ENCODE measurements at places on chromosomes 6 and 20.

GRCh38 chr6:36822506-36823269, 16.6 kb downstream of the CPNE5 start:
- no peak for DNase-seq

DNA sequence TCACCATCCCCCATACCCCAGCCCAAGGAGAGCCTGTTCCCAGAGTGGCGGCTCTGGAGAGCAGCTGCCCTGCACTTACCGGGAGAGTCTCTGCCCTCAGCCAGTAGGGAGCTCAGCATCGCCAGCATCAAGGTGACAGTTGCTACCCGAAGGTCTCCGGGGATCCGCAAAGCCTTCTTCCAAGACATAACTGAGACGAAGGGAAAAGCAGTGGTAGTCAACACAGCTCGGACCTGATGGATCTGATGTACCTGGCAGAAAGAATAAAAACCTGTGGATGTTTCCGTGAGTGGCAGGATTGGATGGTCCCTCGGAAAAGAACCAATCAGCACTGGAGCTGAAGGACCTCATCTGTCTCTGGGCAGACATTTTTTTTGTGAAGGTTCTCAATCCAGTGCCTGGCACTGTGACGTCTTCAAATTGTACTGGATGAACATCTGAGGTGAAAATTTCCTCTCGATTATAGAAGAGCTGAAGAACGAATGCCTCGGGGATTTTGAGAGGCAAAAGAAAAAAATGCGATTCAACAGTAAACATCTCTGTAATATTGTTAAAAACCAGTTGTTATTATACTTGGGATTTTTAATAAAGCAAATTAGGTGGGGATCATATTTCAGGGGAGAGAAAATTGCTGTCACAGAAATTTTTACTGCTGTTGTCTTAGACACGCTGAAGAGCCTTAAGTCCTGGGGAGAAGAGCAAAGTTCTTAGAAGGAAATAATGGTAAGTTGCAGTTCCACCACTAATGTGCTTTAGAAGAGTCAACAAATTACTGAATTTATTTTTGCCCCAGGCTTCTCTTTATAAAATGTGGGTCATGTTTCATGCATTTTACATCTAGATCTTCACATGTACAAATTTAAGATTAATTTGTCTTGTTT, at the start of gene HLA-DQB1:
Gene HLA-DQB1, minus strand, starts transcription at position 238 of the 881 bp plus-strand sequence. Its CDS starts 50 bp downstream, at position 188.
- DNase-seq: no peak

- no peak for DNase-seq
Observed at GRCh38 chr6:5061152-5061551, 24.0 kb upstream of the PPP1R3G start.

DNA sequence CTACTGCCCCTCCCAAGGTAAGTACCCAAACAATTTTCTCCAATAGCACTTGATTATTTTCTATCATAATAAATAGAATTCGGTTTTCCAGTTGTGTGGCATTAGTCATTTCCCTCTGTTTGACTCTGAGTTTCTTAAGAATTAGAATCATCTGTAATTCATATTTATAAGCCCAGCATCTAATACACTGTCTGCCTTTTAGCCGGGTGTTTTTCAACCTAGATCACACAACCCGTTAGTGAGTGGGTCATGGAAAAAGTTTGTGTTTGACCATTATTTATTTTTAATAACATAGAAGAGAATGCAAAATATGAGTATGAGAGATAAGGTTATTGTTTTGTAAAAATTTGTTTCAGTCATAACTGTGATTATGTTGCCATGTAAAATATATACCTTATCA, 701.6 kb downstream of the RFPL4B start:
- no peak for DNase-seq

DNA sequence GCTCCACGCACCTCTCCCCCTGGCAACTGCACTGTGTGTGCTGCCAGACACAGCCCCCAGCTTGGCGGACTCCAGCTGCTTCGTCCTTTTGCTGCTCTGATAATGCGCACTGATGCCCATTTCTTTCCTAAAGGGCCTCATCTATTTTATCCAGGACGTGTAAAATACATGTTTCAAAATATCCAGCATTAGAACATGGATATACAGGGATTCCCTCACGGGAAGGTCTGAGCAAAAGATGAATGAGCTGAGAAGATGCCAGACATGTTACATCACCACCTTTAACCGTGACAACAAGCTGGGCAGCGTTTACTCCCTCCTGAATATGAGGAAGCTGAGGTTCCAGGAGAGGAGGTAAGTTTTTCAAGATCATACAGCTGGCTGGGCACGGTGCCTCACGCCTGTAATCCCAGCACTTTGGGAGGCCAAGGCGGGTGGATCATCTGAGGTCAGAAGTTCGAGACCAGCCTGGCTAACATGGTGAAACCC, 32.8 kb downstream of the TNXB start:
- no peak for DNase-seq

GRCh38 chr6:149859368-149859767, 4.8 kb downstream of the LRP11 start:
- no peak for DNase-seq

DNA sequence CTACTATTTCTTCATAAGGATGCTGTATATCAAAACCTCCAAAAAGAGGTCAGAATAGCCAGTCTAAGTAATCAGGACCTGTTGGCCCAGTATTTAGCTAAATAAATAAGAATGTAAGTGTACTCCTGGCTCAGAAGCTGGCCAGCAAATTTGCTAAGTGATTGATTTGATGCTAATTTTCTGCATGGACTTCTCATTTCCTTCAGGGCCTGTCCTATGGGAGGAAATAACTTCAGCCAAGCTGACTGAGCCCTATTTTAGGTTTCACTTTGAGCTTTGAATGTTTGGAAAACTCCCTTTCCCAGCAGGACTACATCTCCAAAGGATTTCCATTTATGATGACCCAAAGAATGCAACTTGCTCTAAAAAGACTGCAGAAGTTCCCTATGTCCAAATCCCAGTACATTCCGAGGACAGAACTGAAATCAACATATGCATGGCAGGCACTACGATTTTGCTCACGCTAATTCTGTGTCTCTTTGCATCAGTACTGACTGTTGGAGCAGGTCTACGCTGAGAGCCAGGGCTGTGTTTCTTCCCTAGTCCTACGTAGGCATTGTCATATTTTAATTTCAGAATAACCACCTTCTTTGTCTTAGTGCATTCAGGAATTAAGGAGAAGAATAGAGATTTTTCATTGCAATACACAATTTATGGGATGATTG, 441.4 kb upstream of the PLCB4 start:
- no peak for DNase-seq

DNA sequence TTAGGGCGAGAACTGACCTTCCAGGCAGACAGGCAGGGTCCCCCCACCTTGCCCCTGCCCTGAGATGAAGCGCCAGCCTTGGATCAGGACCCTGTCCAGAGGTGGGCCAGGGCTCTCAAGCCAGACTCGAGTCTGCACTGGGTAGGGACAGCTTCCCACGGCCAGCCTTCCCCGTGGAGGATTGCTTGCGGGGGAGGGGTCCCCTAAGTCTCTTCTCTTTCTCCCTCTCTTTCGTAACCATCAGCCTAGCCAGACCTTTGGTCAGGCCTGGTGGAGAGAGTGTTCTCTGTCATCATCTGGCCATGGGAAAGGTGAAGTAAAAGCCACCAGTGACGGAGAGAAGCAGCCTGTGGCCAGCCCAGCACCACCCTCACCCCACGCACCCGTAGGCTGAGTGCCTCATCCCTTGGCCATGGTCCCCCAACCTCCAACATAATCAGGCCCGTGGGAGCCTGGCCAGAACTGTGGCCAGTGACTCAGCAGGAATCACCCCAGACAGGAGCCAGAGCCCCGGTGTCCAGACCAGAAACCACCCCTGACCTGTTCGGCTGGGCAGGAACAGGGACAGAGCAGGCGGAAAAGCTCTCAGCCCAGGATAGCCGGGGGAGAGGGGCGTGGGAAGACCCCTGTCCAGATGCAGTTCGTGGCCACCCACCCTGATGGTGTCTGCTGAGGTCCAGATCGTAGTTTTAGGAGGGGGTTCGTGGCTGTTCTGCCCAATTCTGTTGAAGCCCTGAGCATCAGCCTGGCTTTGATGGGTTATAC, 47.1 kb downstream of the SNAI1 start:
- DNase-seq: no peak

GRCh38 chr6:113820761-113821160, 36.4 kb upstream of the MARCKS start:
- DNase-seq: no peak

DNA sequence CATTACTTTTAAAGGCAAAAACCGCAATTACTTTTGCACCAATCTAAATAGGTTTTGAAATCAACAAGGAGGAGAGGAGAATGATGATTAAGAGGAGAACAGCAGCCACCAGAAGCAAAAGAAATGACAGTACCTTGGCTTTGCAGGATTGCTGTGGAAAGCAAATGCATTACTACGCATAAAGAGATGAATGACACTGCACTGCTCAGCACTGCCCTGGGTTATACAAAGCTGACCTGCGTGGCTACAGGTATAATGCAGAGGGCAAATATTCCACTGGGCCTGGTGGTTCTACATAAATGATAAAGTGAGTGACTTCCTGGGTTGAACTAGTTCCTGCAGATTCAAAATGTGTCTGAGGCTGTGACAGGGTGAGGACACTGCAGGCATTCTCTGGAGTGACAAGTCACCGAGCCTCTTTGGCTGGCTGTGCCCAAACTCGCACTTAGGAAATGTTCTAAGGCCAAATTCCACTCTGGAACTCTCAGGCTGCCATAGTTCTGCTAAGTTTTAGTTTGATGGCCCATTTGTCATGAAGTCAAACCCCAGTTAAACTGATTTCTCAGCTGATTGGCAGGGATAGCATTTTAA, 78.6 kb downstream of the INSM1 start:
- DNase-seq: no peak

DNA sequence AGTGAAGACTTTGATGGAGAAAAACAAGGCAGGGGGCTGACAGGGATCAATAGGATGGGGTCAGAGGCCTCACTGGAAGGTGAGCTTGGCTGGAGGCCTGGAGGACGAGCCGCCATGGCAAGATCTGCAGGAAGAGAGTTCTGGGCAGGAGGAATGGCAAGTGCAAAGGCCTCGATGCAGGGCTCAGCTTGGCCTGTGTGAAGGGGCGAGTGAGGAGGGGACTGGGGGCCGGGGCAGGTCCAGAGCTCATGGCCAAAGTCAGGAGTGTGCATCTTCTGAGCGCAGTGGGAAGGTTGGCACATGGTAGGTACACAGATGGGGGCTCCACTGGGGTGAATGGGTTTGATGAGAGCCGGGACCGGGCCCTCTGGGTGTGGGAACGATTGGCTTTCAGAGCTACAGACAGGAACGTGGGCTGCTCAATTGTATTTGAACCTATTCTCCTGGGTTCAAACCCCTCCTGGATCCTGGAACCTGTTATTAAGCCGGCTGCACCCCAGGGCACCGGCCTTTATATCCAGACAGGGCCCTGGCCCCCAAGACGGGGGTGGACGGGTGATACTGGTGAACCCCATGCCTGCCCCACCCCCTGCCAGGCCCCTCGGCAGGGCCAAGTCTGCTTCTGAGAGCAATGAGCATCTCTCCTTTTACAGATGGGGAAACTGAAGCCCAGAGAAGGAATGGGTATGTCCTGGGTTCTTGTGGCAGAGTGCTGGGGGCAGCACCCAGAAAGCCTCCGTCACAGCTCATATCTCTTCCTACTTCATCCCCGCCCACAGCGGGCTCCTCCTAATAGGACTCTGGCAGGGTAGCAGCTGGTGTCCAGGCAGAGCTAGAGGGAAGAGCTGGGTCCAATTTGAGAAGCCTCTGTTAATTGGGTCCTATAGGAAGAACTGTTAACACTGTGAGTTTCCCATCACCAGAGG, 106.1 kb downstream of the CEBPB start:
- DNase-seq: no peak

DNA sequence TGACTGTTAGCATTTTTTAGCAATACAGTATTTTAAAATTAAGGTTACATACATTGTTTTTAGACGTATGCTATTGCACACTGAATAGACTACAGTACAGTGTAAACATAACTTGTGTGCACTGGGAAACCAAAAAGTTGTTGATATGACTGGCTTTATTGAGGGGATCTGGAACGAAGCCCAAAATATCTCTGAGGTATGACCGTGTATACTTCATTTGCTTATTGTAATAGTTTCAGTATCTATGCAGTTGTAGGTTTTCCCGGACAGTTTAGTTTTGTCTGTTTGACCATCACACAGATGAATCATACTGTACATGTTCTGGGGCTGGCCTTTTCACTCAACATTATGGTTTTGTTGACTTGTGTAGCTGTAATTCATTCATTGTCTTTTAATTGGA, 6.9 kb upstream of the ZBTB12 start:
- DNase-seq: no peak

DNA sequence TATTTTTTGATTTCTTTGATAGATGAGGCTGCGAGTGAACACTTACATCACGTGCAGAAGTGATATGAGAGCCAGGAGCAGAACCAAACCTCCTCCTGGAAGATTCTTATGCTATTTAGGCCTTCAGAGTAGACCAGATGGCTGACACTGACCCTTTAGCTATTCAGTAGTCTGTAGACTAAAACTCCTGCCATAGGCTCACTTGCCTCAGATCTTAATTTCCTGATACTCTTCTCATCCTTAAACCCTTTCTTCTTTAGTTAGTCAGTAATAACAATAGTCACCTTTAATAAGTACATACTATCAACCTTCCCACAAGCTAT, 45.2 kb upstream of the PXDC1 start:
- no peak for DNase-seq

DNA sequence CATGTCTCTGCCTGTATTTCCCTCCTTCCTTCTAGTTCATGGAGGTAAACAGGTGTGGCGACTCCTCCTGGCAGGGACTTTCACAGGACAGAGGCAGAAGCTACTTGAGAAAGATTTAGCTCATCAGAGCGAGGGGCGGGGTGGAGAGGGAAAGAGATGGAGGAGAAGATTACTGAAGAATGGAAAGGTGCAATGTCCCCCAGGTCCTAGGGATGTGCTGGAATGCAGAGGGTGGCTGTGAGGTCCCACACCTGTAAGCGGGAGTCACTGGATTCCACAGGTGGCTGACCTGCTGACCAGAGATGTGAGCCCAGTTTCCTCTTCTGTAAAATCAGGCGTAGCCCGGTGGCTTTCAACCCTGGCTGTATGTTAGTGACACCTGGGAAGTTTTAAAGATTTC, 199.2 kb upstream of the SULF2 start:
- DNase-seq: no peak

- DNase-seq: no peak
Observed at GRCh38 chr6:6701864-6702263, 113.3 kb downstream of the LY86 start.

GRCh38 chr6:4179960-4180651, 44.7 kb upstream of the ECI2 start:
- DNase-seq: no peak

DNA sequence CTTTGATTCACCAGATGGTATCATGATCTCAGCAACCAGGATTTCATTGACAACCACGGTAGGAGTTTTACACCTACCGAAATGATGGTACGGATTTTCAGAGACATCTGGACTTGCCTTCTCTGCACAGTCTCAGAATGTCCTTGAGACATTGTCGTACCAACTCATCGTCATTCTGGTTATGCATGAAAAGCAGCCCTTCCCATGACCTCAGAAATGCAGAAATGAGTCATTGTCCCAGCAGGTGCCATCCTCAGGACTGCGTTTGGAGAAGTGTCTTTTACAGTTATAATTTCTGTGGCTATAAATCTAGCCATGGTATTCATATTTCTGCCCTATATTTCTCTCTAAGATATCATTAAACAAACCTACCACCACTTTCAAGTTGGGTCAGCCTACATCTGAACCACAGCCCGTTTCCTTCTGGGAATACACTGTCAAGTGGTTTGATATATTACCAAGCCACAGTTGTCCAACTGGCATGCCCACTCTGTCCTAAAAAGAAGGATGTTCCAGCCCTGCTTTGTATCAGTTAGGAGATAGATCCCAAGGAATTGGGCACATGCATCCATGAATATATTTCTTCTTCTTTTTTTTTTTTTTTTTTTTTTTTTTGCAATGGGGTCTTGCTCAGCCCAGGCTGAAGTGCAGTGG, 7.5 kb upstream of the BFSP1 start:
- DNase-seq: no peak

- no peak for DNase-seq
Observed at GRCh38 chr6:12150812-12151432, 138.8 kb downstream of the HIVEP1 start.

Measured in activated CD8-positive, alpha-beta memory T cell treated with anti-CD3 and anti-CD28 coated beads for 48 hours (primary cell).